ENCODE measurements at places on chromosomes 3 and 15. TPM values are rescaled to one million over a fixed set of nuclear protein-coding genes. Genes with fewer than 3 reads are reported as not detected.
A peak's percentile ranks its signal among the peaks of the same experiment; 100 is the strongest.

- DNase-seq = no peak
- no peaks in the 10 kb centered on the region for H3K36me3 ChIP-seq
- no peaks in the 10 kb centered on the region for H3K4me1 ChIP-seq
- H3K27me3 ChIP-seq = no peaks in the 10 kb centered on the region
- H3K4me3 ChIP-seq = no peak overlapping the region
Measured at GRCh38 chr3:131458653-131459052, 44.1 kb downstream of the MRPL3 start.

- H3K27me3 ChIP-seq = no peaks in the 10 kb centered on the region
- no peak overlapping the region for H3K27ac ChIP-seq
- no peak for DNase-seq
- no peak overlapping the region for H3K4me3 ChIP-seq
- no peaks in the 10 kb centered on the region for H3K36me3 ChIP-seq
Measured at GRCh38 chr3:157460253-157460652, 23.6 kb downstream of the PTX3 start.

- DNase-seq = peak; percentile 61
- H3K36me3 ChIP-seq = no peaks in the 10 kb centered on the region
- H3K4me1 ChIP-seq = peaks cover 8% of the 10 kb centered on the region
Measured at GRCh38 chr3:139117136-139117675, 72.5 kb upstream of the PRR23C start.

GRCh38 chr3:10088256-10088655 is 19.8 kb downstream of the FANCD2OS start:
- no peak for DNase-seq
- H3K27me3 ChIP-seq = no peaks in the 10 kb centered on the region
- H3K36me3 ChIP-seq = no peaks in the 10 kb centered on the region

RPUSD2 gene
- total RNA-seq = 17.0 TPM

Data from colonic mucosa (tissue), 4 donors.